Right lobe of liver (tissue), 6 donors: ENCODE measurements at places on chromosomes 7 and 10. TPM values are rescaled to one million over a fixed set of nuclear protein-coding genes. Genes with fewer than 3 reads are reported as not detected.

The CACNA2D1 gene
- 3.3 TPM for total RNA-seq

The PRTFDC1 gene
- 3.5 TPM for total RNA-seq

The RHOBTB1 gene
- 3.6 TPM for total RNA-seq

The CALY gene
- total RNA-seq = not detected

The SPDYE5 gene
- total RNA-seq = not detected

The NFKB2 gene
- 7.9 TPM for total RNA-seq

The TRIM74 gene
- 0.77 TPM for total RNA-seq

The ZNF394 gene
- total RNA-seq = 9.5 TPM

The PROSER2 gene
- 26.4 TPM for total RNA-seq

The FRAT1 gene
- total RNA-seq = 7.7 TPM

The PAOX gene
- total RNA-seq = 11.3 TPM

The COL26A1 gene
- total RNA-seq = 5.4 TPM
